ENCODE measurements at places on chromosomes 1 and 21.

DNA sequence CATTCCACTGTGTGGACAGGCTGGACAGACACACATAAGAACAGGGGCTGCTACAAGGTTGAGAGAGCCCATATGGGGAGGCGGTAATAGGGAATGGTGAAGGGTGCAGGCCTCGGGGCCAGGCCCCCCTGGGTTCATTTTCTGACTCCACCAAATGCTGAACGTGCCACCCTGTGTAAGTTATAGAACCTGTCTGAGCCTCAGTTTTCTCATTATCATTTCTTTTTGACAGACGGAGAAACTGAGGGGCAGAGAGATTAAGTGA, 569.5 kb downstream of the PTPRU start:
- no peak for DNase-seq

GRCh38 chr1:64872067-64872466, 94.3 kb downstream of the JAK1 start:
- no peak for DNase-seq

GRCh38 chr1:240831922-240832321, 220.0 kb upstream of the GREM2 start:
- no peak for DNase-seq

DNA sequence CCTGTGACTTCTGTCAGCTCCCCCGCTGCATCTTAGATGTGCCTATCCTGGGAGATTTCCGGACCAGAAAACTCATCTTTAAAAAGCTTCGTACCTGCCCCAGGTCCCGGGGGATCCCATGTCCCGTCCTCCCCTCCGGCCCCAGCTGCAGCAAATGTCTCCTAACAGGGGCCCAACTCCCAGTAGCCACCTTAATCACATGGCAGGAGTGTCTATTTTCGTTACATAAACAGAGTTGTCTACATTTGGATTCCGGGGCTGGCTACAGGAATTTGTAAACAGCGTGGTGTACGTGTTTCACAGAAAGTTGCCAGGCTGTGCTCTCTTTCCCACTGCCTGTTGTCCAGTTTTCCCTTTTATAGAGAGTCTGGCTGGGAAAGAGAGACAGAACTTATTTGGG, 17.9 kb upstream of the KCNE2 start:
- no peak for DNase-seq

- no peak for DNase-seq
These were observed 125.5 kb downstream of the ADAMTS1 start for GRCh38 chr21:26719750-26720149.

All from NCI-H748 treated with DMSO at 0.1 percent for 48 hours (cell line).